ENCODE measurements at places on chromosomes 13 and 19.

GRCh38 chr19:7636691-7637373 lies at the start of gene STXBP2:
Gene STXBP2 (plus strand): TSS chr19:7637110. CDS start chr19:7637150, 40 bp downstream.
- DNase-seq, result peak; percentile 84

DNA sequence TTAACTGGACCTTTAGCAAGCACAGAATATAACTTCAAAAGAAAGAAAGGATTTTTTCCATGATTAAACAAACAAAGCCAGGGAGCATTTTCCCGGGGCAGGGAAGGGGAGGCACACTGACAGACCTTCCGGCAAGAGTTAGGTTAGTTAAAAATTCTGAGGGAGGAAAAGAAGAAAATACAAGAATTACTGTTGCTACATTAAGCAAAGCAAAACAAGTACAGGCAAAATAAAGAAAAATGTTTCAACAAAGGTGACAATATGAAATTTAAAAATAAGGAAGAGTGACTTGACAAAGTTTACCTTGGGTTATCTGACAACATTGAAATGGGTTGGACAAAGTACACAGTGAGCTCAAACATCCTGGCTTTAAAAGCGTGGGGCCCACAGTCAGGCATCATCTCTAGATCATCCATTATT lies 51.5 kb downstream of the KLF12 start:
- no peak for DNase-seq

DNA sequence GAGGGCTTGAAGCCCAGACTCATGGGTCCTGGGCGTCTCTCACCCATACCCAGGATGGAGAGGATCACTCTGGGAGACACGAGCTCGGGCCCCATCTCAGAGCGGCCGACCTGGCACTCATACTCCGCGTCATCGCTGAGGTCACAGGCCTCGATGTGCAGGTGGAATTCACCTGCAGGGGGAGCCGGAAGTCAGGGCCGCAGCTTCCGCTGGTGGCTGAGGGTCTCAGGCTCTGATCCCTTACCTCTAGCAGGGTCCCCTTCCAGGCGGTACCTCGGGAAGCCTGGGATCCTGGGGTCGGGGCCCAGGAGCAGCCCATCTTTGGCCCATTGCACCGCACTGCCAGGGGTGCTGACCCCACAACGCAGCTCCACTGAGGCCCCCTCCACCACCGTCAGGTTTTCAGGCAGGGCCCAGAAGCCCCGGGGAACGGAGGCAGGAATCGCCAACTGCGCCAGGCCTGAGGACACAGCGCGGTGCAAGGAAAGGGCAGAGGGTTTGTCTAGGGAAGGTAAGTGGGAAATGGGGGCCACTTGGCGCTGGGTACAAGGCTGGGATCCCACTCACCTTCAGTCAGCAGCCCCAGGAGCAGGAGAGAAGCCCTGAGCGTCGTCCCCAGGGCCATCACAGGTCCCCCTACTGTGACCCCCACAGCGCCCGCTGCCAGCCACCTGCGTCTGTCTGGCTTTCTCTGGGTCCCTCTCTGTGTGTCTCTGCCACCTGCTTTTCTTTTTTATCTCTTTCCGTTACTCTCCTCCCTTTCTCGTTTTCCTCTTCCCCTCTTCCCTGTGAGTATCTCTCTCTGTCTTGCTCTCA lies 883 bp downstream of the NPHS1 start:
- no peak for DNase-seq

- DNase-seq, result no peak
These were observed 24.6 kb downstream of the CAB39L start for GRCh38 chr13:49419276-49419675.

DNA sequence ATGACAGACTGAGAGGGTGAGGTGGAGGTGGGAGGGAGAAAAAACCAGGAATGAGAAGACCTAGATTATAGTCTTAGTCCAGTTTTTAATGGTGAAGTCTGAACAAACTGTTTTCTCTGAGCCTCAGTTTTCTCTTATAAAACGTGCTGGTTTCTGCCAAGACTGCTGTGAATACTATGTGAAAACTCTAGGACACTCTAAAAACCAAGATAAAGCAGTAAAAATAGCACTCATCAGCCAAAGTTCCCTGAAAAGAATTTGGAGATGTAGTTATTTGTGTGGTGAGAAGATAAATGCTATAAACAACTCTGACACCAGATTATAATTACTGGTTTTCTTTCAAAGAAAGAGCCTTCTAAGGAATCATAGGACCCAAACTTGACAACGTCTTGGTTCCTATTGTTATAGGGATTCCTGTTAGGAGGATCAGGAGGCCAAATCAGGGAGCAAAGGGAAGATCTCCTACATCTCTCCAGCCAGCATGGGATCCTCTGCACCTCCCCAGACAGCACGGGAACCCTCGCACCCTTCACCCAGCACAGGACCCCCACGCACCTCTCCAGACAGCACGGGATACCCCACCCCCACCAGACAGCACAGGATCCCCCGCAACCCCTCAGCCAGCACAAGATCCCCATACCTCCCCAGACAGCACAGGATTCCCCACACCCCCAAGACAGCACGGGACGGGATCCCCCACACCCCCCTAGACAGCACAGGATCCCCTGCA lies 130.2 kb downstream of the MIPEP start:
- DNase-seq, result no peak

GRCh38 chr13:49214917-49215376 lies 5.2 kb upstream of the MLNR start:
- DNase-seq, result peak; percentile 35

GRCh38 chr13:113442354-113442984 lies 10.8 kb downstream of the ADPRHL1 start:
- no peak for DNase-seq

DNA sequence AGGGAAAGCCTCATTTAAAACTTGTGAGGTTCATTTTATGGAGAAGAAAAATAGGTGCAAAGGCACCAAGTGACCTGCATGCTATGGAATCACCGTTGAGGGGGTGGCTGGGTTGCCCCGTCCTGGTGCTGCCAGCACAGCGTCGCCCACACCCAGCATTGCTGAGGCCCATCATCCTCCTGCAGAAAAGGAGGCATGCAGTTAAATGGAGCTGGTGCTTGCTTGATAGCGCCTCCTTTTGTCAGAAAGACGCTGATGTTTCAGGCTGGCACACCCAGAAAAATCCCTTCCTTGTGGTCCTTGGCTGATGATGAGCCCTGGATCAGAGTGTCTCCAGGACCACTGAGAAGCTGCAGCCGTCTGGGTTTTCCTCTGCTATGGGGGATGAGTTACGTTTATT lies 36.9 kb downstream of the DHRS12 start:
- DNase-seq, result no peak

- no peak for DNase-seq
These were observed 12.5 kb downstream of the SLC44A2 start for GRCh38 chr19:10637894-10638293.

- DNase-seq, result no peak
These were observed 66.0 kb downstream of the ABCC4 start for GRCh38 chr13:95235199-95235756.

DNA sequence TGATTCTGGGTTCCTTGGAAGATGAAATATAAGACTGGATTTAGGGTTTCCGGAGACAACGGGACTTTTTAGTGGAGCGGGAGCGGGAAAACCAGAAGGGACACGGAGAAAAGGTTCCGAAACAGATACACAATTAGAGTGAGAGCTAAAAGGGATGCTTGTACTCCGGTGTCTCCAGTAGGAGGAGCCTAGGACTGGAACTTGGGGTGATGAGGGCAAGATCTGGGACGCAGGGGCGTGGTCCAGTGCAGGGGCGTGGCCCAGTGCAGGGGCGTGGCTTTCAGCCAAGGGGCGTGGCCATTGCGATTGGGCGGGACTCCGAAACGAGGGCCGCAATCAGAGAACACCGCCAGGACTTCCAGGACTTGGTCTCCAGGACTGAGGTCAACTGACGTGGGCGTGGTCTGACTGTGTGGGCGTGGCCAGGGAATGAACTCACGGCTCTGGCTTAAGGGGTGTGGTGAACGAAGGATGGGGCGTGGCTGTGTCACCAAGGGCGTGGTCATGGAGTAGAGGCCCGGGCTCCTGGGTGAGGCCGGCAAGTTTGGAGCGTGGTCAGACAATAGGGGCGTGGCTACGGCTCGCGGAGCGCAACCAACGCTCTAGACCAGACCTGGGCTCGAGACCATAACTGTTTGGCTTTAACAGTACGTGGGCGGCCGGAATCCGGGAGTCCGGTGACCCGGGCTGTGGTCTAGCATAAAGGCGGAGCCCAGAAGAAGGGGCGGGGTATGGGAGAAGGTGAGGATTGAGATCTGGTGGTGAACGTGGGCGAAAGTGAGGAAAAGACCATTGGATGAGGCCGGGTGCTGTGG lies at the start of gene DKKL1:
Gene DKKL1 (plus strand): TSS at position 610 of the 815 bp plus-strand sequence. CDS start 122 bp downstream, at position 732.
- peak; percentile 81 for DNase-seq

- DNase-seq, result no peak
These were observed 13.6 kb upstream of the MCF2L start for GRCh38 chr13:112955271-112955937.

DNA sequence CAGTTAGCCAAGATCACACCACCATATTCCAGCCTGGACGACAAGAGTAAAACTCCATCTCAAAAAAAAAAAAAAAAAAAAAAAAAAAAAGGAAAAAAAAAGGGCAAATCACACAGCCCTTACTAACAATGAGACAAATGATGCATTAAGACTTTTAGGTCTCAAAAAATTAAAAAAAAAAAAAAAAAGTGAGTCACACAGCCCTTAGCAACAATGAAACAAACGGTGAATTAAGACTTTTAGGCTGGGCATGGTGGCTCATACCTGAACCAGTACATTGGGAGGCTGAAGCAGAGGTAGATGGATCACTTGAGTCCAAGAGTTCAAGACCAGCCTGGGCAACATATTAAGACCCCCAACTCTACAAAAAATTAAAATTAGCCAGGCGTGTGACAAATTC lies 32.4 kb upstream of the EIF3G start:
- DNase-seq, result no peak

- peak; percentile 30 for DNase-seq
These were observed 1.3 kb upstream of the INTS6 start for GRCh38 chr13:51453959-51454703.

GRCh38 chr13:96728463-96728862 lies 265.8 kb downstream of the OXGR1 start:
- no peak for DNase-seq

DNA sequence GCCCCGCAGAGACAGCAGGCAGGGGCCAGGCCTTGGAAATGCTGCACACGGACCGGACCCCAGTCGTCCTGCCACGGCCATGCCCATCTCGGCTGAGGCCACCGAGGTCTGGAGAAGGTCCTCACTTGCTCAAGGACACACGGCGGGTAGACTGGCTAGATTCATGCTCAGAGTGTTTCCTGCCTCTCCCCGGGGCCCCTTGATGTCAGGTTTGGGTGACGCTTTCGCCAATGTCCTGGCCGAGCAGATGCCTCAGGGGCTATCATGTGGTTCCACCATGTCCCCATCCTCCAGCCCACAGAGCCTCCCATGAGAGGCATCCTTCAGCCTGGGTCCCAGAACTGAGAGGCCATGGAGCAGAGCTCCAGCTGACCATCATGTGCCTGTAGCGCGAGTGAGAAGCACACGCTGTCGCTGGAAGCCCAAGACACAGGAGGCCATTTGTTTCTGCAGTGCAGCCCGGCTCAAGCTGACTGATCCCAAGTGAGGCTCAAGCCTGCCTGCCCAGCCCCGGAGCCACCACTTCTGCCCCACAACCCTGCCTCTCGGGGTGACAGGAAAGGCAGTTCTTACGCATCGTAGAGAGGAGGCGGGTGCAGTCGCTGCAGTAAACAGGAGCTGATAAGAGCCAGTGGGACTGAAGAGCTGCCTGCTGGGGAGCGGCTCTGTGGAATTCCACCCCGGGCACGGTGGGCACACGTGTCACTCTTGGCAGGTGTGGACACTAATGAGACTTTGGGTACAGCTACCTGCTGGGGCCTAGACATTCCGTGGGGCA lies 53.9 kb upstream of the GAS6 start:
- no peak for DNase-seq

DNA sequence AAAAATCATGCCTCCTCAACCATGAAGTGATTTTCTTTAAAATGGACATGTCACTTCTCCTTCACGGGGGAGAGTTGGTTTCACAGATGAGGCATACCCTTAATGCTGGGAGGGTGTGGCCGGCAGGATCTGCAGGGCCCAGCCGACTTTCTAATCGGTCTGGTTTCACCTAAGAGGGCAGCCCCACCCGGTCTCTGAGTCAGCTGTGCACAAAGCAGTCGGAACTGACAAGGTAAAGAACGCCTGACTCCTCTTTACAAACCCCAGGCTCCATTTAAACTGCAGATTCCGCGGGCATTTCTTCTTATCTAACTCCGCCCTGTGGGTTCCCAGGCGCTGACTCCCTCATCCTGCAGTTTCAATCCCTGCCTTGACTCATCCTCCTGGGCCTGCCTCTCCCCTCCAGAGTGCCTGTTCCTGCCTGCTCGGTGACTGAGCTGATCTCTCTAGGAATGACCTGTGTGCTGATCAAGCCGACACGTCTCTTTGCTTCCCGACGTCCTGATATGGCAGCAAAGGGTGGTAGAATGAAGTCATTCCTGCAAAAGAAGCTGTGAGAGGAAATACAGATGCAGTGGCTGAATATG lies 63.4 kb downstream of the EFNB2 start:
- DNase-seq, result no peak

DNA sequence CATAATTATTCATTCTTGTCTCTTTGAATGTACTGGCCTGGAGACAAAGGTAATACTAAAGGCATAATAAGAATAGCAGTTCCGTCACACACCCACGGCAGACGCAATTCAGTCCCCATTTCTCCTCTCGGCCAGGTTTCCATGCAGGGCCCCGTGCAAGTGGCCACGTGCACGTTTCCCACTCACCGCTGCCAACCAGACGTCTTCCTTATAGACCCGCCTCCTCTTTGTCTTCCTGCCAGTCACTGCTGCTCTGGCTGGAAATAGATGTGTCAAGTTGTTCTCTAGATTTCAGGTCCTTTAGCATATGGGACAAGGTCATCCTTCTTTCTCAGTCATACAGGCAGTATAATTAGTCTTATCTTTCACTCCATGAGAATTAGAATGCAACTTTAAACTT lies 204.3 kb downstream of the SUCLA2 start:
- no peak for DNase-seq

DNA sequence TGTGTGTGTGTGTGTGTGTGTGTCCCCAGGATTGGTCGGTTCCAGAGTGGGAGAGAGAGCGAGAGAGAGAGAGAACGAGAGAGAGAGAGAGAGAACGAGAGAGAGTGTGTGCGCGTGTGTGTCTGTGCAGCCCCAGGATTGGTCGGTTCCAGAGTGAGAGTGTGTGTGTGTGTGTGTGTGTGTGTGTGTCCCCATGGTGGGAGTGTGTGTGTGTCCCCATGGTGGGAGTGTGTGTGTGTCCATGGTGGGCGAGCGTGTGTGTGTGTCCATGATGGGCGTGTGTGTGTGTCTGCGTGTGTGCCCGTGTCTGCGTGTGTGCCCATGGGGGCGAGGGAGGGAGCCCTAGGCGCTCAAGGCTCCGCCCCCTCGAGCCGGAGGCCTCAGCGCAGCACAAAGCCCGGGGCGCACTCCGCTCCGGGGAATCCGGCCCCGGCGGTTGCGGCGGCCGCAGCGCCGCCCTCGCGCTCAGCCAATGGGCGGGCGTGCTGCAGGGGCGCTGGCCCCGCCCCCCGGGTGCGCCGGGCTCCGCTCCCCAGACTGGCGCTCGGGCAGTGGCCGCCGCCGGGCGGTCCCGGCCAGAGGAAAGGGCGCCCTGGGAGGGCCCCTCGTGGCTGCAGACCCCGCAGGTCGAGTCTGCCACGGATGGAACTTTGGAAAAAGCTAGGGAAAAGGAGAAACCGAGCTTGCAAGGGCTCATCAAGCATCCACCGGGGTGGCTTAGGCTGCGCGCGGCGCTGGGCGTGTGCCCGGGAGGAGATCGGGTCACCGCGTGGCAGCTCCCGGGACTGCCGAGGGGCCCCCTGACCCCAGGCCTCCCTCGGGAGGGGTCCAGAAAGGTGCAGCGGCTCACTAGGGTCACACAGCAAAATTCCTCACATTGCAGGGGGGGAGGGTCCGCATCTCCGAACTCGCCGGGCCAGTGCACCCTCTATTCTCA lies 96.2 kb downstream of the INSR start:
- DNase-seq, result peak; percentile 82

GRCh38 chr19:47002853-47003610 lies 16.6 kb upstream of the NPAS1 start:
- no peak for DNase-seq
